ENCODE measurements at places on chromosomes 2 and 18. TPM values are rescaled to one million over a fixed set of nuclear protein-coding genes. Genes with fewer than 3 reads are reported as not detected.

The ANKRD62 gene
- not detected for polyA plus RNA-seq

The NAT8 gene
- not detected for polyA plus RNA-seq

The TBR1 gene
- polyA plus RNA-seq: not detected

The SETBP1 gene
- polyA plus RNA-seq: 13.3 TPM

DNA sequence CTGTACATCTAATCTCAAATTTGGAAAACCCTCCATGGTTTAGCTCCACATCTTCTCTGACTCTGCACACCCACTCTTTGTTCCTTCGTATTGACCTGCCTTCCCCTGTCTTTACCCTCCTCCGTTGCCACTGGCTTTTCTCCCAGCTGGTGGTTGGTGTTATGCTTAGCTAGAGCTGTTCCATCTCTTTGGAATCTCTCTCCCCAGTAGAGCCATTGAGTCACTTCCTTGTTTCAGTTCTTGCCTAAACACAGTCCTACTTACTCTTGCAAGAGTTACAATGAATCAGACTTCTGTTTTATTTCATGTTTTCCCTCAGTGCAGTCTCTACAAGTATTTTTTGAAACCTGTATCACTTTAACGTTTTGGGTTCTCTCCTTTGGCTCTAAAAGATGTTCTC lies 263.9 kb downstream of the LTBP1 start:
- DNase-seq: no peak

- no peak for DNase-seq
Observed at GRCh38 chr18:44969214-44969795, 288.6 kb downstream of the SETBP1 start.

DNA sequence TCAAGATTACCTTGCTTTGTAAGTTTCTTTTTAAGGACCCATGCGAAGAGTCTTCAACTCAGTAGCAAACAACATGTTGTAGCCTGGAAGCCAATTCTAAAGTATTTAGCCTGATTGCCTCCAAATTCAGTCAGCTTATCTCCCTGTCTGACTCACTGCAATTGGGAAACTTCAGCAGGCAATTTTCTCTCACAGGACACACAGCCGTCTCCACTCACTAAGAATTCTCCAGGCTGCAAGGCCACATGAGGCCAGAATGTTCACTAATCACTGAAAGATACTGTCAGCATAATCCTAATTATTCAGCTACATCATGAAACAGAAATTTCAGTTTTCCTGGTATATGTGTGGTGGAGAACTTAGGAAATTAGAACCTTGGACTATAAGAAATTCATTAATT lies 78.1 kb upstream of the PDE1A start:
- DNase-seq: no peak

DNA sequence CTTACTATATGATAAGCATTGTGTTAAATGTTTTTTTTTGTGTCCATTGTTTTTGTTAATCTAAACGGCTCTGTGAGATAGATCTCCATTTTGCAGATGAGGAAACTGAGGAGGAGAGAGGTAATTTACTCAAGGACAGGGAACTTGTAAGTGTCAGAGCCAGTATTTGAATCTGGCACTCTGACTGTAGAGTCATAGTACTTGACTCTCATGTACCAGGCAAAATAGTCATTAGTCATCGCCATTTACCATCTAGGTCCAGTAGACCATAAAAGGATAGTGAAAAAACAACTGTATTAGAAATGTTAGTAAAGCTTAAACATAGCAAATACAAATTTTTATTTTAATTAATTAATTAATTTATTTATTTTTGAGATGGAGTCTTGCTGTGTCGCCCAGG lies 4.8 kb downstream of the PSMD14 start:
- DNase-seq: no peak

DNA sequence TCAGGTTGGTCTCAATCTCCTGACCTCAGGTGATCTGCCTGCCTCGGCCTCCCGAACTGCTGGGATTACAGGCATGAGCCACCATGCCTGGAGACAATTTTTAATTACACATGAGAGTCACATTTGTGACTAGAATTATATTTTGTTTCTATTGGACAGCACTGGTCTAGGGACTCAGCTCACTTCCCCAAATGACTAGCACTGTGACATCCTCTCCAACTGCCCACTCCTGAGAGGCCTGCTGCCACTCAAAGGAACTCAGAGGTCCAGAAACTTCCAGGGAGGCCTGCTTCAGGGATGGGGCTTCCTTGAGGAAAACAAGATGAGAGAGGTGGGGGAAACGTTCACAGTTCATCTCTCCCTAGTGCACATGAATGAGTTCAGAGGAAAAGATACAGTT lies 29.5 kb downstream of the TMEM163 start:
- DNase-seq: no peak

DNA sequence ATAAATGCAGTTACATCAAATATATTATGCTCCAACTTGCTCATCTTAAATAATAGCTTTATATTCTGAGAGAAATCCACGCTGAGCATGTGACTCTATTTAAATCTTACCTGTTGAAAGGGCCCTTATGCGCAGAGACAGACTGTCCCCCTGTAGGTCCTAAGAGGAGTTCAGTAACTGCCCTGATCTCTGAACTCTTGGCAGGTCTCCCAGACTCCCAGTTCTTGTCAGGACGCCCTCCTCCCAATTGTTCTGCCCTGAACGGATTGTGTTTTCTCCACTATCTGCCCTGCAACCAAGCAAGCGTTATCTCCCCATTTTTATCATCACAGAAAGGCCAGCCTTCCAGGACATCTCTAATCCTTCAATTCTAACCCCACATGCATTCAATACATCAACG lies 954.6 kb downstream of the TSN start:
- no peak for DNase-seq

DNA sequence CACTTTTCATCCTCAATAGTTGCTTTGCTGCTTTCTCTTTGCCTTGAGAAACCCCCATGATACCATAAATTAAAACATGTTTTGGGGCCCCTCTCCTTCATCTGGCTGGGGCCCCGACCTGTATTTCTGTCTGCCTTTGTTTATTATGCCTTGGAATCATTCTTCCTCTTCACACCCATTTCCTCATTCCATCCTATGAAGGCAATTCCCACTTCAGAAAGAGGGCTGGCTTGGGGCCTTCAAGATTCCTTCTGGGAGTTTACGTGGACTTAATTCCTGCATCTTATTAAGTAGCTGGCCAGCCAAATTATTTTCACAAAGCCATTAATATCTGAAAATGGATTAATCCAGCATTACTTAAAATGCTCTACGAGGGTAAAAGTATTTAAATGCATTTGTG lies 6.8 kb upstream of the LRRTM1 start:
- DNase-seq: no peak

GRCh38 chr2:74867841-74868658 lies 34.1 kb downstream of the HK2 start:
- no peak for DNase-seq

- peak; percentile 86 for DNase-seq
Observed at GRCh38 chr2:219552382-219553167, 8.7 kb downstream of the TMEM198 start.

DNA sequence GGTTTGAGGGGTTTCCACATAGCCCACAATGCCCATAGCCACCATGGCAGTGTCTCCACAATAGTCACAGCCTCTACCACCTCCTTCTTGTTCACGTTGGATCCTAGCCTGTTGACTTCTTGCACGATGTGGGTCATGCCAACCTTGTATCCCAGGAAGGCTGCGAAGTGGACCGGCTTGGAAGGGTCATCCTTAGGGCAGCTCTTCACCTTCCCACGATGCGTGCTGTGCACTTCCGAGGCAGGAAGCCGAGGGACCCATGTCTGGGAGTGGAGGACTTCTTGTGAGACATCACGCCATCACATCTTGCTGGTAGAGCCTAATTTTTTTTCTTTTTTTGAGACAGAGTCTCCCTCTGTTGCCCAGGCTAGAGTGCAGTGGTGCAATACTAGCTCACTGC lies 144.6 kb upstream of the ASB18 start:
- DNase-seq: no peak

GRCh38 chr2:215609089-215610032 lies 173.5 kb upstream of the FN1 start:
- no peak for DNase-seq

DNA sequence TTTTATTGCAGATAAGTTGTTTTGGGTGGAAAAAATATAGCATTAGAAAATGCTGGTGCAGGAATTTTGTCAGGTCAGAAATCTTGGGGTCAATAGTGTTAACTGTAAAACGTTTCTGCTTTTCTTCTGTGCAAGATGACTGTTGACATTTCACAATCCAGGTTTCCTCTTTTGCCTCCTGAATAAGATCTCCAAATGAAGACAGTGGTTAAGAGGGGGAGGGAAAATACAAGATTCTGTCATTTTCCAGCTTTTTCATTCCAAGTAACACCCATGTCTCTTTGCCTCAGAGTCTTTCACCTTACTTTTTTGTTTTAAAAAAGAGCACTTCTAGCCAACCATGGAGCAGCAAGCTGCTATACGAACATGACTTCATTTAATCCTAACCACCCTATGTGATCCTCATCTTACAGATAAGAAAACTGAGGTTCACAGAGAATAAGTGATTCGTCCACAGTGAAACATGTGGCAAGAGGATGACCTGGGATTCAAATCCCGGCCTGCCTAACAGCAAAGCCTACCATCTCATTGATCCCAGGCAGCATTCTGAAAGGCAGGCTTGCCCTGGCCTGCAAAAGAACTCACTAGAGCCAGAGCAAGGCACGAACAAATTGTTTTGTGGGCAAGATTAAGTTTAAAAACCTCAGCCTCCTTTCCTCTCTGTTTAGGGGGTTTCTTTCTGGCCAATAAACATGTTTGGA lies 3.0 kb downstream of the PLEK start:
- DNase-seq: no peak

DNA sequence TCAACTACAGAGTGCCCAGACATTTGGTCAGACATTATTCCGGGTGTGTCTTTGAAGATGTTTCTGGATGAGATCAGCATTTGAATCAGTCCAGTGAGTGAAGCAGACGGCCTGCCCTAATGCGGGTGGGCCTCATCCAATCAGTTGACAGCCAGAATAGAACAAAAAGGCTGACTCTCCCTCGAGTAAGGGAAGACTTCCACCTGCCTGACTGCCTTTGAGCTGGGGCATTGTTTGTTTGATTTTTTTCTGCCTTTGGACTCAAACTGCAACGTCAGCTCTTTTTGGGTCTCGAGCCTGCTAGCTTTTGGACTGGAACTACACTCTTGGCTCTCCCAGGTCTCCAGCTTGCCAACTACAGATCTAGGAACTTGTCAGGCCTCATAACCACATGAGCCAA lies 111.7 kb upstream of the AGAP1 start:
- no peak for DNase-seq
